Germinal center (tissue), 1 donor: ENCODE measurements at places on chromosomes 5 and 9.

DNA sequence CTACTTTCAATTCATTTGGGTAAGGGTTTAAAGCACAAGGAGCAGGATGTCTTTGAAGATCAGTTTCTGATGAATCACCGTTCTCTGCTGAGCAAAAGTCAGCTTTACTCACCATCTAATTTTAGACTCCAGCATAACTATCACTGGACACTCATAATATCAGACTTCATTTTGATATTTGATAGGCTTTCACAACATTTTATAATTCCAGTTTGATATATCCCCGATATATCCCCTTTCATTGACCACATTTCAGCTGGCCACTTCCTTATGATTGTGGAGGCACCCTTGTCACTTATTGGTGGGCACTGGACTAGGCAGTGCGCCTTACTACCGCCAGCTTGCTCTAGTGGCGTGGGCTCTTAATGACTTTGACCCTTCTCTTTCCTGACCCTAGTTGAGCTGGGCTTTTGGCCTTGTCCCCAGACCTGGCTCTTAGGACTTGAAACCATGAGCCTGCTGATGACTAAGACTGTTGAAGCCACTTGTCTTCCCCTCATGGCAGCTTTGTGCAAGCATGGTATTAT lies 46.8 kb downstream of the CYSTM1 start:
- no peak for DNase-seq

- DNase-seq = no peak
Measured at GRCh38 chr9:4344946-4345345, 45.1 kb upstream of the GLIS3 start.

DNA sequence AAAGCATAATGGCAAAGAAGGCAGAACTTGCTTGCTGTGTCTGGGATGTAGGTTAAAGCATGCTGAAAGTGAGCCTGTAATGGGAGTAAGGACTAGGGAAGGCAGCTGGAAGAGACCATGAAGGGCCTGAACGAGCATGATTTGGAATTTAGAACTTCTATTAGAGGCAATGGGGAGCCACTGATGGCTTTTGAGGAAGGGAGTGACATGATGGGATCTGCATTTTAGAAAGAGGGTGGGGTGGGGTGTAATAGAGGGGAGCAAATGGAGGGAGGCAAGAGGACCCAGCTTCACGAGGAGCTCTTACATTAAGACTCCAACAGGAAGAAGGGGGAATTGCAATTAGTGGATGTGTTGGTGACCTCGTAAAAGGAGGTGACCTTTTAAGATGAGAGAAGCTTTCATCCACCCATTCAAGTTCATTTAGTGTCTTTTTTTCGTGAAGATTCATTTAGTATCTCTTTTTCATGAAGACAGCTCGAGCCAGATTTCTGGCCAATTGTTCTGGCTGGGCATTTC lies 13.6 kb upstream of the GABRP start:
- no peak for DNase-seq

- DNase-seq = no peak
Measured at GRCh38 chr5:10792336-10792735, 31.3 kb upstream of the DAP start.

DNA sequence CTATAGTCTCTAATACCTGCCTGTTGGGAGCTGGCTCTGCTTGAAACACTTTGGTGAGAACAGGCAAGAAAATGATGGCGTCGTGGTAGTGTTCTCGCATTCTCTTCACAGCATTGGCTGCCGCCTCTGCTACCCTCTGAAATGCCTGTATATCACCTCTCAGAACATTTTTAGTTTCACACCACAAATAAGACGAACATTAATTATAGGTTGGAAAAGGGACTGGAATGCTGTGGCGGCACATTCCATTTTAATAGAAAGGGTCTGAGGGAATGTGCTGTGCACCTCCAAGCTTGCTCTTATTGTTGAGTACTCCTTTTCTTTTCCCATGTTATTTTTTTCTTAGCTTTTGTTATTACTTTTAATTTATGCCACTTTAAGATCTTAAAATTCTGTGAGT lies 134.6 kb upstream of the HMHB1 start:
- no peak for DNase-seq

GRCh38 chr5:53364061-53364460 lies 116.4 kb upstream of the FST start:
- DNase-seq = no peak

DNA sequence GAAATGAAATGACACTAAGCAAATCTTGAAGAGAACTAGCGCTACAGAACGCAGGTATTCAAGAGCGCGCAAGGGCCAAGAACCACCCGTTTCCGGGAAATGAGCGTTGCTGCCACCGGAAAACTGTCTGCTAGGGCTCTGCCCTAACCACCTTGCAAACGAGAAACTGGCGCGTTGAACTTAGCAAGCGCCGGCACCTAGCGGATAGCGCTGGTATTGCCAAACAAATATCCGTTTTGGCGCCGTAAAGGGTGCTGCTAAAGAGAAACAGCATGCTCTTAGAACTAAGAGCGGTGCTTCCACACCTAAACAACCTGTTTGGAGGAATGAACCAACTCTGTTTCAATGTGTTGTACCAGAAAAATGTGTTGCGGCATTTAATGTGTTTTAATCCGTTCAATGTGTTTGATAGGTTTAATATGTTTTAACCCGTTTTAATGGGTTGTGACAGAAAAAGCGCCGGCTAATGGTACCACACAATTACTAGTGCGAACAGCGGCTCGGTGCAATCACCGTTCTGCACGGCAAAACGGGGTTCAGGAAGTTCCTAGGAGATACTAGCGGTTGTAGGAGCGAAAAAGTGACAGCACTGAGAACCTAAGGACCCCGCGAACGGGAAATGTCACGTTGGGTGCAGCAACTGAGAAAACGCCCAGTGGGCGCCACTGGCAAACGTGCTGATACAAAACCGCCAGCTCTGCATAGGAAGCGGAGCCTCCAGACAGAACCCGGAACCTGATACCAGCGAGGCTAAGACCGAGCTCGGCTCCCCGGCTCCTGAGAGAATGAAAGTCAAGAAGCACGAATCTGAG lies at the start of gene ANXA2R:
Gene ANXA2R, minus strand, starts transcription at position 33 of the 812 bp plus-strand sequence. CDS start 273 bp downstream, outside the sequence.
- peak; percentile 67 for DNase-seq

GRCh38 chr5:180380856-180381255 lies 27.7 kb upstream of the GFPT2 start:
- no peak for DNase-seq

DNA sequence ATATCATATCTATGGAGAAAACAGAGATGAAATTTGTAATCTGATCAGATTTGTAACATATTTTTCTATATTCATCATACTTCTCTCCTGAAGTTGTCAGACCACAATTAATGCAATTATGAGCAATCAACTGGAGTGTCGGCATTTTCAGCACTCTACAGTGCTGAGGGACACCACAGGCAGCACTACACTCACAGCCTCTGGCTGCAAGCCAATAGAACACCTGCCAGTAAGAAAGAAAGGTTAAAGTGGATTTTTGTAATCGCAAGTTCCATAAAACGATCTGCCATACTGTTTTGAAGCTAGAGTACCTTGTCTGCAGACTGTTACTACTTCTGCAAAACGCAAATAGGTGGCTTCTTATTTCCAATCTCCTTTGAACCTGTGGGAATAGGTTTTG lies 147.6 kb downstream of the ADAMTS6 start:
- DNase-seq = no peak

- DNase-seq = no peak
Measured at GRCh38 chr9:120857481-120857880, 14.8 kb upstream of the PSMD5 start.

- no peak for DNase-seq
Measured at GRCh38 chr5:116035123-116035522, 2.9 kb downstream of the ARL14EPL start.
